ENCODE measurements at places on chromosomes 4 and X.
A peak's percentile ranks its signal among the peaks of the same experiment; 100 is the strongest.

GRCh38 chrX:29315931-29316330 is 728.7 kb downstream of the IL1RAPL1 start:
- DNase-seq, result no peak

GRCh38 chr4:163091685-163092034 is 75.0 kb downstream of the NAF1 start:
- DNase-seq, result no peak

GRCh38 chrX:82734140-82734539 is 774.0 kb upstream of the POU3F4 start:
- no peak for DNase-seq

DNA sequence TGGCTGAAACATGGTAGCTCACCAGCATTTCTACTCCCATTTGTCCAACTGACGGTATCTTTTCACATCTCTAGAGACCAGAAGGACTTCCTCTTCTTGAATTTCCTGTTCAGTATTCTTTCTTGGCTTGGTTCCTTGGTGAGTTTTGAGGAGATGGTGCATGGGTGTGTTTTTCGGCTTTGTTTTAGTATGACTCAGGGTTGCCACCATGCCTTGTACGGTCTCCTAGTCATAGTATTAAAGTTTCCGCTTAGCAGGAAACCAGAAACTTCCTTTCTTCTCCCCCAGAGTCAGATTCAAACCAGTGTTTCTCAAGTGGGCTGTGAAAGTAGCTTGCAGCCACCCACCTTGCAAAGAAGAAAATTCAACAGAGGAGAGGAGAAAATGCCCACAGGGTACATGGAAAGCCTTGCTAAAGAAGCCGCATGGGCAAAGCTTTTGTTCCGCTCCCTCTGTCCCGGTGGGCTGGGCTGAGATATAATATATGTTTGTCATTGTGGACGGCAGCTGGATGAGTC is 5.7 kb downstream of the CD99 start:
- peak; percentile 95 for DNase-seq

DNA sequence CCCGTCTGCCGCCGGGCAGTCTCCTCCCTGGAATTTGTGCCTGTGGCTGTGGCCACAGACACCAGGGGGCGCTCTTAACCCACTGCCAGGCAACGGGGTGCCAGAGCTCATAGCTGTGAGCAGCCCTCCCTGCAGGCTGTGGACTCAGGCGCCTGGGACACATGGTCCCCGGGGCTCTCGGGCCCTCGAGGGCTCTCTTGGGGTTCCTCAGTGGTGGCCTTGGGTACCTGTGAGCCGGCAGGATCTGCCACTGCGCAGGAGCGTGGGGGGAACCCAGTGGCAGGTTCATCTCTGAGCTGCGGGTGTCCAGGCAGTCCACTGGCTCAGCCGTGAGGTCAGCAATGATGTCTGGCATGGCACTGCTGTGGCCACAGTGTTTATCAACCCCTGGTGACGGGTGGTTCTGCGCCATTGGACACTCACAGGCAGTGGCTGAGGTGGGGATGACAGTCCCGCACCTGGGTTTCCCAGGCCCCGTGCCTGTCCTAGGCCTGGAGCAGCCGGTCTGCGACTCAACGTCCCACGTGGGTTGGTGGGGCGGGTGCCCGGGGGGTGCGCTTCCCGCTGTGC is 37.2 kb downstream of the PCGF3 start:
- DNase-seq, result peak; percentile 60

GRCh38 chr4:53321151-53321983 is 44.5 kb downstream of the SCFD2 start:
- DNase-seq, result peak; percentile 98

GRCh38 chr4:145587088-145587754 is 32.0 kb upstream of the MMAA start:
- DNase-seq, result no peak

- no peak for DNase-seq
These were observed 70.4 kb upstream of the ELOVL6 start for GRCh38 chr4:110268790-110269189.

All from kidney capillary endothelial cell (primary cell).